Renal cortex interstitium (tissue), 15 donors: ENCODE measurements at places on chromosomes 5 and 9. TPM values are rescaled to one million over a fixed set of nuclear protein-coding genes. Genes with fewer than 3 reads are reported as not detected.

Gene ANKRD18B
- 1.7 TPM for polyA plus RNA-seq

GRCh38 chr9:99023831-99024230, 80.1 kb downstream of the COL15A1 start:
- DNase-seq, result no peak

GRCh38 chr9:13597427-13597826, 317.9 kb upstream of the MPDZ start:
- DNase-seq, result no peak

DNA sequence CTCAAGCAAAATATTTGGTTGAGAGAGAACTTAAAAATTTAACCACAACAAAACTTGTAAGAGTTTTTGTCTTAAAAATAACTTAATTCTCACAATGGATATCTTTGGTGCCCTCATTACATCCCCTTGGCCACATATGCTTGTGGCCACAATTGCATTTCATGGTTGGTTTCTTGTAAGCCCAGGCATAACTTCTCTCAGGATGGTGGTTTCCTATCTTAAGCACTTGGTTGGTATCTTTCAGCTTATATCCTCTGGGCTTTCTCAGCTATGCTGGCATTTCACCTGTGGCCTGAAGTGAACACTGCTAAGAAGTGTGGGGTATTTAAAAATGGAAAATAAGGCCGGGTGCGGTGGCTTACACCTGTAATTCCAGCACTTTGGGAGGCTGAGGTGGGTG, 212.4 kb upstream of the MEF2C start:
- no peak for DNase-seq
